ENCODE measurements at places on chromosomes 11 and 22.

- no peak for DNase-seq
Observed at GRCh38 chr11:2363130-2363529, 14.0 kb upstream of the CD81 start.

- no peak for DNase-seq
Observed at GRCh38 chr11:94629741-94630140, 62.6 kb downstream of the PIWIL4 start.

DNA sequence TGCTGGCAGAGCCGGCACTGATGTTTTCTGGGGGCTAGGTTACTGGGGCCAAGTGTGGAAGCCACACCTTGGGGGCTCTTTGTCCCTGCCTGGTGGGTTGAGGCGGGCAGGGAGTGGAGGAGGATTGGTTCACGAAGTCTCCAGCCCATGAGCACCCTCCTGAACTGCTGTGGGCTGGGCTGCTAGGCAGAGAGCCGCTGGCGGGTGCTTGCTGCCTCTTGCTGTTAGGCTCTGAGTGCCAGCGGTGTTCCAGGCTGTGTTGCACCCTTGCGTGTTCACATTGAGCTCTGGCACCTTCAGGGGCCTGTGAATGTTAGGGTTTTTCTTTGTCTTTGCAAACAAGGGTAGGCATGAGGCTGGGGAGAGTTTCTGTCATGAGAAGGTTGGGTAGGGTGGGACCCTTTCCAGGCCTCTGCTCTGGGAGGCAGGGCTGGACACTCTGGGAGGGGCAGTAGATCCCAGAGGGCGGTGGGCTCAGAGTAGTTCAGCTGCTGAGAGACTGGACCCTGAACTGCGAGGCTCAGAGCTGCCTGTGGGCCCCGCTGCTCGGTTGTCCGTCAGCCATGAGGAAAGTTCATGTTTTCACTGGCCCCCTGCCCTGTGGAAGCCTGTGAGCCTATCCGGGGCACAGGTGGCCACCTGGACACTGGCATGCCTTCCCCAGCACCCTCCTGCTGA lies 24.0 kb upstream of the TMEM191C start:
- DNase-seq: no peak

DNA sequence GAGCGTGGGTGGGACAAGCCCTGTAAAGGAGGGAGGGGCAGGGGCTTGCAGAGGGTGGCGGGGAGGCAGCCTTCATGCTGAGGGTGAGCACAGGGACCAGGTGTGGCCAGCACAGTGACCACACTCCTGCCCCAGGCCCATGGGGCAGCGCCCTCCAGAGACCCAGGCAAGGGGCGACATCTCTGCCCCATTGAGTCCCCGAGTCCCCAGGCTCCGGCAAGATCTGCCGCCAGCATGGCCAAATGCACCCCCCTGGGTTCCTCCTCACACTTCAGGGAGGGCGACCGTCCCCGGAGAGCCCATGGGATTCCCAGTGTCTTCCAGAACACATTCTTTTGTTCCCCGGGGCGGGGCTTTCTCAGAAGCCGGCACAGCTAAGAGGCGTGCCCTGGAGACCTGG lies 362.5 kb downstream of the TBC1D22A start:
- DNase-seq: no peak

DNA sequence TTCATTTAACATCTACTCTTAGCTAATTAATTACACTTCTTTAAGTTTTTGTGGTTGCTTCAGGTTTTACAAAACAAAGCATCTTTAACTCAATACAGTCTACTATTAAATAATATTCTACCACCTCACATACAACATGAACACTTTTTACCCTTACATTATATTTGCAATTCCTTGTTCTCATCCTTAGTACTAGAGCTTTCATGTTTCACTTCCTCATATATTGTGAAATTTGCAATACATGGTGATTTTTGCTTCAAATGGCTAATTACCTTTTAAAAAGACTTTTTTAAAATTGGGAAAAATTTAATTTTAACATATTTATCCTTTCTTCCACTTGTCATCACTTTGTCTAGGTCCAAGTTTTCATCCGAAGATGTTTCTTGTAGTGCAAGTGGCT lies 37.5 kb downstream of the RSF1 start:
- DNase-seq: no peak

GRCh38 chr11:87263979-87264378 lies 226.2 kb downstream of the TMEM135 start:
- no peak for DNase-seq

- DNase-seq: no peak
Observed at GRCh38 chr11:8271106-8271886, 7.6 kb upstream of the LMO1 start.

- no peak for DNase-seq
Observed at GRCh38 chr22:19784384-19785175, 24.0 kb downstream of the TBX1 start.

DNA sequence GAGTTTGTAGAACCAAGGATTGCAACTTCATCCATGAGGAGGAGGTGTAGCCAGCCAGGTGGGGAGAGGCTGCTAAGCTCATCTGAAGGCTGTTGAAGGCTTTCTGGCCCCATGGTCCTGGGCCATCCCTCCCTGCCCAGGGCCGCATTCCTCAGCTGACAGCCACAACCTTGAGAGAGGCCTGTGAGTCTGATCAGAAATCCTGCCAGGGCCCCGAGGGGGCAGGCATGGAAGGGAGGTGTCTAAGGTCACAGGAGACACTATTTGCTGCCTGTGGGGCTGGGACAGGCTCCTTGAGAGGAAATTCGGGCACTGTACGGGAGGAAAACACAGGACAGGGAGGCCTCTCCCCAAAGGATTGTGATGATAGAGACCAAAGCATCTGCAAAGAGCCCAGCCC lies 88.1 kb upstream of the IGLL5 start:
- DNase-seq: no peak

DNA sequence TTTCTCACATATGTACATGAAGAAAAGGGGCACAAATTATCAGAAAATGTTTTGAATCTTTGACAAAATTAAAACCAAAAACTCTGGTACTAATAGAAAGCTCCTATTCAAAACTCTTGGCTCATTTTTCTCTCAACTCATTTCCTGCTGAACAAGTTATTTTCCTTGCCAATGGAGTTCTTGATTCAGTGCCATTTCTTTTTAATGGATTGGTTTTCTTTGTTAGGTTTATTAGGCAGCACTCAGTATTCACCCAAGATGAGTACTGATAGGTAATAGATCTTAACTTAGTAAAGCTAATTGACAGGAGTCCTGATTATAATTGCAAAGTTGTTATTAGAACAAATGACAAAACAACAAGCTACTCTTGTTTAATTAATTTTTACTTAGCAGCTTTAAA lies 279.4 kb upstream of the PDGFD start:
- no peak for DNase-seq

DNA sequence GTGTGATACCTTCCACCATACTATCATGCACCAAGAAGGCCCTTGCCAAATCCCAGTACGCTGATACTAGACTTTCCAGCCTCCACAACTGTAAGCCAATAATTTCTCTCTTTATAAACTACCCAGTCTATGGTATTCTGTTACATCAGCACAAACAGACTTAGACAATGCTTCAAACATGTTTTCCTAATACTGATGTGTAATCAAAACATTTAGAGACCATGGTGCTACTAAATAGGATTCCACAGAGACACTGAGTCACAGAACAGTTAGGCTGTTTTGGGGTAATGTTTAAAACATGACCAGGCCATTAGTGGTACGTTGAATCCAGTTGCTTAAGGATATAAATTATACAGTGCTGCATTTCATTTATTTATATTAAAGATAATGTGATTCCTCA lies 103.7 kb downstream of the PICALM start:
- no peak for DNase-seq

- no peak for DNase-seq
Observed at GRCh38 chr11:61162092-61162941, 1.1 kb upstream of the VPS37C start.

DNA sequence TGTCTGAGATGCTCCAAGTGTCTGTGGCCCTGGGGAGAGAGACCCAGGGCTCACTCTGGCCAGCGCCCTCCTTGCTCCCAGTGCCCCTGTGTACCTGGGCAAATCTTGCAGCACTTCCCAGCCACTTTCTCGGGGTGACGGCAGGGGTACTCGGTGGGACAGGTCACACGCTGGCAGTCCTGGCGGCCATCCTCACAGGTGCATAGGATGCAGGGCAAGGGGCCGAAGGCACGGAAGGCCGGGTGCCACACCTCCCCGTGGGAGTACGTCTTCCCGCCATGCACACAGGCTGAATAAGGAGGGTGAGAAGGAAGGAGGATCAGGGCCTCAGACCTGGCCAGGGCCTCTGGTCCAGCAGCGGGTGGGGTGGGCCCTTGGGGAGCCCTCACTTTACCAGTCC lies 28.0 kb downstream of the CHRDL2 start:
- no peak for DNase-seq

GRCh38 chr11:90646266-90646665 lies 423.4 kb upstream of the CHORDC1 start:
- no peak for DNase-seq

- DNase-seq: no peak
Observed at GRCh38 chr11:103322821-103323220, 213.6 kb downstream of the DYNC2H1 start.
